Left ventricle myocardium superior (tissue), 1 donor: ENCODE measurements at places on chromosomes 2 and 18. TPM values are rescaled to one million over a fixed set of nuclear protein-coding genes. Genes with fewer than 3 reads are reported as not detected.

Gene LRATD1
- total RNA-seq, result 1.7 TPM

Gene SCN7A
- total RNA-seq, result 28.5 TPM

Gene NTSR2
- total RNA-seq, result not detected

Gene IL37
- total RNA-seq, result not detected

Gene IL18R1
- total RNA-seq, result 1.3 TPM

Gene NOSTRIN
- 11.5 TPM for total RNA-seq

Gene DLX1
- total RNA-seq, result not detected

Gene CHRND
- total RNA-seq, result not detected

Gene CASP8
- 2.7 TPM for total RNA-seq

Gene NAT8
- not detected for total RNA-seq

Gene CPLX4
- not detected for total RNA-seq

Gene IL1R1
- total RNA-seq, result 20.9 TPM

Gene ERCC3
- 23.8 TPM for total RNA-seq

Gene C2orf78
- total RNA-seq, result not detected

Gene CHPF
- total RNA-seq, result 93.1 TPM

Gene CARF
- total RNA-seq, result 5.3 TPM

Gene HAAO
- 1.9 TPM for total RNA-seq

Gene DTNA
- total RNA-seq, result 140 TPM

Gene PDE1A
- total RNA-seq, result 16.9 TPM

Gene COLEC12
- 8.3 TPM for total RNA-seq

Gene CFC1
- total RNA-seq, result not detected

Gene UPP2
- total RNA-seq, result not detected

Gene MYOM1
- 724 TPM for total RNA-seq

Gene CNGA3
- not detected for total RNA-seq

Gene FABP1
- not detected for total RNA-seq

Gene QPCT
- total RNA-seq, result 0.77 TPM

Gene ABCG8
- not detected for total RNA-seq

Gene TUBA3E
- 60.2 TPM for total RNA-seq

Gene TANC1
- 62.7 TPM for total RNA-seq
